ENCODE measurements at places on chromosomes 3 and 15. TPM values are rescaled to one million over a fixed set of nuclear protein-coding genes. Genes with fewer than 3 reads are reported as not detected.

Gene CDHR4
- total RNA-seq: not detected

DNA sequence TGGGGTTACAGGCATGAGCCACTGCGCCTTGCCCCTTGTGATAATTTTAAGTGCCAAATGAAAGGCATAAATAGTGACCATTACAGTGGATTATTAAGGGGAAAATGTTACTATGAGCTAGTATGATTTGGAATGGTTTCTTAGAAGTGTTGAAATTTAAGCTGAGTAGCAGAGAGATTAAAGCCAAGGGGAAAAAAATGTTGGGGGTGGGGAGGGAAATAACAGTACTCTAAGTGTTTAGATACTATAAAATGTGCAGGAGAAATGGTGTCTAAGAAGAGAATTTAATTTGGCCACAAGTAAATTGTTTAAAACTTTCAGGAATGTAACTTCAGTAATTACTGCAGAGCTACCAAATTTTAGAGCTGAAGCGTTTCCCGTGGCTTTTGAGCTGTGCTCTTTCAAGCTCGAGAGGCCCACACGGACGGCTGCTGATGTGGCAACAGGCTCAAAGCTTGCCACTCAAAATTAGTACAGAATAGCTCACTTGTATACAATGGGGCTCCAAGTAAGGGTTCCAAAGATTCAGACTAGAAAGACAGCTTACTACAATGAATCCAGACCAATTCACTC is 23.9 kb upstream of the SLC12A8 start:
- DNase-seq: peak; percentile 56
- no peak overlapping the region for H3K27ac ChIP-seq
- H3K36me3 ChIP-seq: peaks cover 3% of the 10 kb centered on the region
- H3K4me1 ChIP-seq: peaks cover 5% of the 10 kb centered on the region
- H3K27me3 ChIP-seq: no peaks in the 10 kb centered on the region
- no peak overlapping the region for H3K4me3 ChIP-seq

DNA sequence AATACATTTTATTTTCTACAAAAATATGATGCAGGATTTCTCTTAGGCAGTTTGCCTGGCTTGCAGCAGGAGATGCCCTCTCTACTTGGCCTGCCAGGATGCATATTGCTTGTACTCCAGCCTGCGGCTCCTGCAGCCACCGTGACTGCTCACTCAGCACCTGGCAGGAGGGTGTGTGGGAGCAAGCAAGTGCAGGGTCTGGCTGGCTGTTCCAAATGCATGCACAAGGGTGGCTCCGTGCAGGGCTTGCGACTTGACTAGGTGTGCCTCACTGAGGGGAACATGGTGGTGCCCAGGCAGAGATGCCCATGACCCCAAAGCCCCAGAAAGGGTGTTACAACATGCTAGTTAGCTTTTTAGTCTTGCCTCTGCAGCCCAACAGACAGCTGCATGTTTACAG is 1240.2 kb upstream of the ALCAM start:
- H3K27me3 ChIP-seq: no peaks in the 10 kb centered on the region
- no peaks in the 10 kb centered on the region for H3K4me1 ChIP-seq
- no peak overlapping the region for H3K27ac ChIP-seq
- no peaks in the 10 kb centered on the region for H3K36me3 ChIP-seq
- no peak overlapping the region for H3K4me3 ChIP-seq

DNA sequence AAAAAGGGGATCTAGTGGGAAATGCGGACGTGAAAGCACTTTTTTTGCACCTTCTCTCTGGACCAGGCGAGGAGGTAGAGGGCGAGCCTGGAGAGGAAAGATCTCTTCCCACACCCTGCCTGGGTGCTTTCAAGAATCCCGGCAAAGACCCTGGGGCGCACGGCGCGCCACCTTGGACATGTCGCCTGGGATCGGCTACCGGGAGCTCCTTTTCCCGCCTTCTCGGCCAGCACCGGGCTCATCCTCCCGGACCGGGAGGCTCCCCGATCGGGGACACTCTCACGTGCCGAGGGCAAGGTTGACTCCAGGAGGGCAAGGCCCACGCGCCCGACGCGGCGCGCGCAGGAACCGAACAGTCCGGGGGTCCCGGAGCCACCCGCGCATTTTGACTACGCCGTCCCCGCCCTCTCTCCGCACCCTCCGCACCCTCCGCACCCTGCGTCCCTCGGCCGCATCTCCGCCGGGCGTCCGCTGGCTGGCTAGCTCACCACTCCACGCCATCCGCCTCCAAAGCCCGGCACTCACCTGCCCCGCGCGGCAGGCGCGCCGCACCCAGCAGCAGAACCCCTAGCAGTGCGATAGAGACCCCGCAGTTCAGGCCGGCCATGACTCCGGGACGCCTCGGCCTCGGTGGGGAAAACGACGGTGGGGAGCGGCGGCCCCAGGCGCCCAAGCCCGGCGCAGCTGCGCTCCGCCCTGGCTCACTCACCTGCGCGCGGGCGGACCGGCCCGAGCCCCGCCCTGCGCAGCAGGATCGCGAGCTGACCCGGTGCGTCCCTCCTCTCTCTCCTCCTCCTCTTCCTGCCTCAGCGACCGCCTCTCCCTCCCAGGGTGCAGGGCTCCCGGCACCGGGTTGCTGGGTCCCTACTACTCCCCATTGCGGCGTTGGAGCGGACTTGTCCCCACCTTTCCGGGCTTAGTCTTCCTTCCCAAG is at the start of gene CDCP1:
Gene CDCP1 (minus strand): TSS at position 698 of the 934 bp plus-strand sequence. CDS start 91 bp downstream, at position 607.
- DNase-seq: no peak
- no peaks in the 10 kb centered on the region for H3K36me3 ChIP-seq
- H3K27ac ChIP-seq: peak within 1 kb of the TSS; percentile 79
- no peaks in the 10 kb centered on the region for H3K4me1 ChIP-seq

DNA sequence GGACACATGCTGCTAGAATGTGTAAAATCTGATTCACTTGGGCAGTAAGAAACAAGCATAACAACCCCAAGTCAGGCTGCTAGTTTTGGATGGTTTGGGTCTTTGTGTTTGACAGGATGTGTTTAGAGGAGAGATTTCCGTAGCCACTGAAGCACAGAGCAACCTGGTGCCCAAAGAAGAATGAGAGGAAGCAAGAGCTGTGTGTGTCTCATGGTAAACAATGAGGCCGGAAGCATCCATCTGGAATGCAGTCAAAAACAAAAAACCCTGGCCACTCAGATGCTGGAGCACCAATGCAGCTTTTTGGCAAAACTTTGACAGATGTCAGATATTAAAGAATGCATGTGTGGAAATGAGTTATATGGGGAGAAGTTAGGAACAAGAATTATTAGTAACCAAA is 39.4 kb upstream of the SNRK start:
- DNase-seq: no peak
- H3K36me3 ChIP-seq: no peaks in the 10 kb centered on the region
- no peak overlapping the region for H3K4me3 ChIP-seq
- H3K27ac ChIP-seq: no peak overlapping the region
- H3K27me3 ChIP-seq: peaks cover 8% of the 10 kb centered on the region

DNA sequence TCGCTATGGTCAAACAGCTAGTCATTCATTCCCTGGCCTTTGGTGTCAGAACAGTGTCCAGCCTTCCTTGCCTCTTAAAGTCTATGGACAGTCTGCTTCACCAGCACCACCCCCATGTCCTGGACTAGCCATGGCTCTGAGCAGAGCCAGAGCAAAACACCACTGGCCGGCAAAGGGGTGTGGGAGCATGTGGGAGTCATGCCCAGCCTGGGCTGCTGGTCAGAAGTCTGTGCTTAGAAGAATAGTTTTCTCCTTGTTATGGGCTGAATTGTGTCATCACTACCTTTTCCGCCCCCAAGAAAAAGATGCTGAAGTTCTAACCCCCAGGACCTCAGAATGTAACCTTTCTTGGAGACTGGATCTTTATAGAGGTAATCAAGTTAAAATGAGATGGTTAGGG is 132.9 kb upstream of the LPP start:
- H3K27ac ChIP-seq: no peak overlapping the region
- H3K27me3 ChIP-seq: no peaks in the 10 kb centered on the region
- peaks cover 2% of the 10 kb centered on the region for H3K4me1 ChIP-seq
- no peak overlapping the region for H3K4me3 ChIP-seq
- peak; percentile 53 for DNase-seq

- H3K27ac ChIP-seq: no peak overlapping the region
- no peak overlapping the region for H3K4me3 ChIP-seq
- no peaks in the 10 kb centered on the region for H3K27me3 ChIP-seq
- no peaks in the 10 kb centered on the region for H3K4me1 ChIP-seq
- no peaks in the 10 kb centered on the region for H3K36me3 ChIP-seq
Observed at GRCh38 chr15:88656760-88657221, 18.0 kb downstream of the ISG20 start.

DNA sequence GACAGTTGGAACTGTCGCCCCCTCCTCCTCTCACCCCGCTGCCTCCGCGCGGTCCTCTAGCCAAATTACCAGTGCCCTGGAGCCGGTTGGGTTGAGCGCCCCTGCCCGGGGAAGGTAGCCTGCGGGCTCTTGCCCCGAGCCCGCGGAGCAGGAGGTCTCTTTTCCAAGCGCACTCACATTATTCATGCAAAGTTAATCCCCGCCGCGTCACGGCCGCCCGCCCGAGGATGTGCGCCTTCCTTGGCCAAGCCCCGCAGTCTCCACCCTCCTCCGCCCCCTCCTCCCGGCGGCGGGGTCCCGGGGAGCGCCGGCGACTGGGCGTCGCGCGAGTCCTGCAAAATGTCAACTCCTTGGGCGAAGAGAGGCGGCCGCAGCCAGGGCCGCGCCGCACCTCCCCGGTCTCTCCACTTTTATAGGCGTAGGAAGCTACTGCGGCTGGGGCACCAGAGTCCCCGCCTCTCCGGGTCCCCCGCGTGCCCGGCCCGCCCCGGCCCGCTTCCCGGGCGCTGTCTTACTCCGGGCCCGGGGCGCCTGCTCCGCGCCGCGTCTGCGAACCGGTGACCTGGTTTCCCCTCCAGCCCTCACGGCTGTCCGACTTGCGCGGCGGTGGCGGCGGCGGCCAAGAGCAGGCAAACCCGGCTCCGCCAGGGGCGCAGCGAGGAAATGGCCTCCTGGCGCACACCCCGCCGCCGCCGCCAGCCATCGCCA is at the start of gene THRB:
Gene THRB (minus strand): TSS at position 233 of the 708 bp plus-strand sequence.
- no peaks in the 10 kb centered on the region for H3K36me3 ChIP-seq
- H3K27me3 ChIP-seq: no peaks in the 10 kb centered on the region
- H3K4me1 ChIP-seq: no peaks in the 10 kb centered on the region
- peak; percentile 48 for DNase-seq

DNA sequence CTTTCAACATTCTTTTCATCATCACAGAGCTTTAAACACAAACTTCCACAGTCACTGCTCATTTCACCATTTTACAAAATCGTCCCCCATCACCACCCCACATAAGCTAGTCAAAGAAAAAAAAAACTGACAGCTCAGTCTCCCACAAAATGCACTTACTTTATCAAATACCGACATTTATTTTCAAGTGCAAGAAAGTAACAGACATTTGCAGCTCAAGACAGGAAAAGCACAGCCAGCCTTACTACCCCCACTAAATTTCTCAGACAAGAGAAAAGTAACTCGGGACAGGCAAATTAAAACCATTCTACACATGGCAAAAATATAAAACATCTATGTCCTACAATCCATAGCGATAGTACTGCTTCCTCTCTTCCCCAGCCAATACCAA is 402.4 kb downstream of the SHQ1 start:
- peak overlapping the region; percentile 85 for H3K4me3 ChIP-seq
- no peak for DNase-seq
- no peaks in the 10 kb centered on the region for H3K4me1 ChIP-seq
- H3K27ac ChIP-seq: no peak overlapping the region
- no peaks in the 10 kb centered on the region for H3K27me3 ChIP-seq
